AG09319 (cell line): ENCODE measurements at places on chromosomes 12 and 14.

DNA sequence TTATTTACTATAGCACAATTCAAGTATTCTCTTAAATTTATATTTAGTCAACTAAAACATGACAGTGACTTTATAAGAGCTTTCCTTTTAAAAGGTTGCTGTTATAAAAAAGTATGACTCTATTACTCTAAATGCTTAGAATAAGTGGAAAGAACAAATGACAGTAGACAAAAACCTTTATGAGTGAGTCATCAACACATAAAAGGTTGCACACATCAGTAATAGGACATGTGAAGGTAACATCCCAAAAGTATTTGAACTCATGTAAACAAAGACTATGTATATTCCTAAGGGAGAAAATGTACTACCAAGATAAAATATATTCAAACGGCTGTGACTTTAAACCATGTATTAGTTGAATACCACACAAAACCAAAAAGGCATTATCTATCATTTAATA lies 98.8 kb downstream of the PAWR start:
- DNase-seq, result no peak

GRCh38 chr12:47940773-47941474 lies 22.5 kb upstream of the TMEM106C start:
- no peak for DNase-seq

GRCh38 chr12:52227606-52228166 lies 5.4 kb upstream of the KRT7 start:
- DNase-seq, result no peak

DNA sequence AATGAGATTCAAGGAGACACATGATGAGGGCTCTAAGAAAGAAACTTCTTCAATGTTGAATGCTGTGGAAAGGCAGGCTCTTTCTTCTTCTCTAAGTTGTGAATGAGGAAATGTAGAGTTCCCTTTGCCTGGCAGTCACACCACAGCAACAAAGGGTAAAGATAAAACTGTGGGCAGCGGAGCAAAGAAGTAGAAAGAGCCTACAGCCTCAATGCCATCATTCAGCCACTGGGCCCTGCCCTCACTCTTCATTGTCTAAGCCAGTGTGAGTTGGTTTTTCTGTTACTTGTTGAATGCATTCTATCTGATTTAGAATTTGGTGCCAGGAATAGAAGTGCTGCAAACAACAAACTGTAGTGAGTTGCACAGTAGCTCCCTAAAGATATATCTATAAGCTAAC lies 12.2 kb downstream of the SDR9C7 start:
- DNase-seq, result no peak

GRCh38 chr12:128381541-128381940 lies 114.6 kb downstream of the TMEM132C start:
- no peak for DNase-seq

GRCh38 chr12:101039848-101040531 lies 170.0 kb downstream of the SLC5A8 start:
- DNase-seq, result no peak

GRCh38 chr12:2443776-2444175 lies 351.0 kb upstream of the FKBP4 start:
- no peak for DNase-seq

DNA sequence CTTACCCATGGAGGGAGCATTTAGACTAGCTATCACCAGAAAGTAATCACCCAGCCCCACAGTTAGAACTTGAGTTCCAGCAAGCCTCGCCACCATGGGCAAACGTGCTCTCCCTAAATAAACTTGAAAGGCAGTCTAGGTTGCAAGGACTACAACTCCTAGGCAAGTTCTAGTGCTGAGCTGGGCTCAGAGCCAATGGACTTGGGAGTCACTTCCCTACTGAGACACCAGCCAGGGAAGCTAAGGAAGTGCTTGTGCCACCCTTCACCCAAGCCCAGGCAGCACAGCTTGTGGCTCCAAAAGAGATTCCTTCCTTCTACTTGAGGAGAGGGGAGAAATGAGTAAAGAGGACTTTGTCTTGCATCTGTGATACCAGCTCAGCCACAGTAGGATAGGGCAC lies 57.9 kb downstream of the SLCO1A2 start:
- no peak for DNase-seq

GRCh38 chr14:98580131-98580678 lies 691.8 kb downstream of the BCL11B start:
- DNase-seq, result no peak

- DNase-seq, result no peak
Measured at GRCh38 chr12:3019005-3019680, 58.0 kb upstream of the TSPAN9 start.
